ENCODE measurements at places on chromosomes 2 and 18.

GRCh38 chr2:79437433-79438267 lies 75.2 kb upstream of the CTNNA2 start:
- peak; percentile 35 for DNase-seq

GRCh38 chr2:227295806-227296205 lies 29.2 kb upstream of the MFF start:
- DNase-seq: no peak

GRCh38 chr2:17736989-17737388 lies 16.6 kb downstream of the SMC6 start:
- no peak for DNase-seq

GRCh38 chr2:64711252-64711800 lies 57.6 kb upstream of the SERTAD2 start:
- no peak for DNase-seq

- no peak for DNase-seq
These were observed 72.1 kb downstream of the STPG4 start for GRCh38 chr2:47083005-47083404.

- DNase-seq: no peak
These were observed 65.3 kb upstream of the SMIM21 start for GRCh38 chr18:75492852-75493251.

- DNase-seq: no peak
These were observed 61.2 kb downstream of the DCC start for GRCh38 chr18:52401236-52401635.

DNA sequence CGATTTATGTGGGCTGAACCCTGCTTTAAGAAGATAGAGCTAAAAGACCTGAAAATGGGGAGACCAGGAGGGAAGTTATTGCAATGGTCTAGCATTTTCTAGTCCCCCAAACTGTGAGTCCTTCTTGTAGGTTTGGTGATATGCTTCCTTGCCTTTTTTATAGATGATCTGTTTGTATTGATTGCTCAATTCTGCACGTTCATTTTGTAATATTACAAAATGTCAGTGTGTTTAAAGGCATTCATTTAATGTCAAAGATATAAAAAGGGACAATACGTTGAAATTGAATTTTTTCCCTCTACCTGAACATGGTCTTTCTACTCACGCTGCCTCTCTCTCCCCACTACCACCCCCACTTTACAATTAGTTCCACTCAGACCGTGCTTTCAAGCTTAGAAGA lies 5.6 kb upstream of the FIGN start:
- no peak for DNase-seq

DNA sequence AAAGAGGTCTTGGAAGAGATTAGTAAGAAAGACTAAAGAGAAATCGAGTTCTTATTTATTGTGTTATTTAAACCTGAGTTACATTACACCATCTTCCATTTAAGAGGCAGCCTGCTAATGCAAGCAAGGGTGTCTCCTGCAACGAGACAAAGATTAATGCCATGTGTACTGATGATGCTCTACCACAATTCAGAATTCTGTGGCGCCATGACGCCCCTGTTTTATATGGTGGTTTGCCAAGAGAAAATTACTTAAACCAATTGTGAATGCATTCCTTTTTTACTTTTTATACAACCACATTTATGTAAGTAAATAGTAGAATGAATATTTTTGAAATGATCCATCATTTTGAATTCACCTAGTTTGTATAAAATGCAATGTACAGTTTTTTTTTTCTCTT lies 356.1 kb upstream of the ZEB2 start:
- no peak for DNase-seq

- DNase-seq: no peak
These were observed 84.5 kb upstream of the MCFD2 start for GRCh38 chr2:46999857-47000678.

- DNase-seq: no peak
These were observed 40.5 kb downstream of the CROCC2 start for GRCh38 chr2:240946654-240947053.

GRCh38 chr2:6865346-6866274 lies at the start of gene CMPK2:
CMPK2 (minus strand) TSS chr2:6865907; CDS start chr2:6865696, 211 bp downstream.
- DNase-seq: peak; percentile 30

DNA sequence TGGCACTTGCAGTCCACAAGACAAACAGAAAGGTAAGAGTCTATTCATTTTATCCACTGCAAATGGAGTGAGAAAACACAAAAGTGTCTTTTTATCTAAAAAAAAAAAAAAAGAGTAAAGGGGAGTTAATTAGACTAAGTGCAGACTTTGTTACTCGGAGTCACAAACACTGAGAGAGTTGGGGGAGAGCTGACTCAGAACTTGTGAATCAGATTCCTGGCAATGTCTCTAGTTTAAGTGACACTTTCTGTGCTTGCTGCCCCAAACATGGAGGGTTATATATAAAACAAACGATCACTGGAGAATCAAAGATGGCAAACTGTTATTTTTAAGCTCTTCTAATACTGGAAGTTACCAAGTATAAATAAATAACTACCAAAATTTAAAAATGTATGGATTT lies 505.8 kb upstream of the NRP2 start:
- no peak for DNase-seq

- no peak for DNase-seq
These were observed 1.1 kb upstream of the TMEFF2 start for GRCh38 chr2:192195548-192196418.

GRCh38 chr2:238616681-238617080 lies 190.0 kb downstream of the ASB1 start:
- DNase-seq: no peak

GRCh38 chr2:13193900-13194299 lies 477.2 kb downstream of the TRIB2 start:
- no peak for DNase-seq

DNA sequence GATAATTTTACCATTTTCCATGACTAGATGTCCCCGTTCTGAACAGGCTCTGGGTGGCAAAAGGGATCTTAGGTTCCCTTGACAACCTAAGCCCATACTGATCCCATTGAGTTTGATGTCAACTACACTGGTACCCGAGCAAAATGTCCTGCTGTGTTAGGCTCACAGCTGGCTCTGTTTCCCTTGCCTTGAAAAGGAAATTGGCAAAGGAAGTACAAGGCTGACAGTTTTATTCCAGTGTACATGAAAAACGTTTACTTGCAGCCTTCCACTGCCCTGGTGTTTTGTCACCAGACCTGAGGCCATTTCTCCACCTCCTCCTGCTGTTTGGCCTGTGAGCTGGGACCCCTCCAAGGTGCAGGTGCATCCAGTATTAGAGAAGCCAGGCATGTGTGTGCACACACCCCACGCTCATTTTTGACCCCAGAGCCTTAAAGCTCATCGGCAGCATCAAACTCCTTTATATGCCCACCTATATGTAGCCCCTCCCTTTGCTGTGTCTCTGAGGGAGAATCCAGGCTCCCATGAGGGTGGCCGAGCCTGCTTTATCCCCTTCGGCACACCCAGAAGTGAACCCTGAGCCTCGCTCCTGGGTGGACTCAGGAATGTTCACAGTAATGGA lies 171.3 kb downstream of the NDUFA10 start:
- no peak for DNase-seq

GRCh38 chr2:88753833-88754584 lies 62.5 kb downstream of the RPIA start:
- DNase-seq: no peak

- DNase-seq: no peak
These were observed 610.2 kb downstream of the DSC3 start for GRCh38 chr18:30432349-30432748.

DNA sequence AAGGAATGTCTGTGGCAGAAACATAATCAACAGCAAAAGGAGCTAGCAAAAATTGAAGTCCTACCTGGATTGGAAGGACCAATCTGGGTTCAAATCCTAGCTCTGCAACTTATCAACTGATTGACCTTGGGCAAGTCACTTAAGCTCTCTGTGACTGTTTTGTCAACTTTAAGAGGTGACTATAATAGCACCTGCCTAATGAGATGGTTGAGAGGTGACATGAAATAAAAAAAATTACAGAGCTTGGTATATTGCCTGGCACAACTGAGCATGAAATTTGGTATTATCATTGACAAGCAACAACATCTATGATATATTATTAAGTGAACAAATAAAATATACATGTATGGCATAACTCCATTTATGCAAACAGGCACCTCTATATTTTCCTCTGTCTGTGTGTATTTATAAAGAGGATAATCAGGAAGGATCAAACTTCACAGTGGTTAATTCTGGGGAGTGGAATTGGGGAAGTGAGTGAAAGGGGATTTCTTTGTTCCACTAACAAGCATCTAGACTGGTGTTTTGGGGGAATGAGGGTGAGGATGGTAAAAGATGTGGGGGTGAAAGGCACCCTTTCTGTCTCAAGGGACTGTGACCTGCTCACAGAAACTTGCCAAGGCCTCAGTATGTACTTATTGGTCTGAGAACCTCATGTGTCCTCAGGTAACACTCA lies 132.8 kb upstream of the SERTAD2 start:
- no peak for DNase-seq

DNA sequence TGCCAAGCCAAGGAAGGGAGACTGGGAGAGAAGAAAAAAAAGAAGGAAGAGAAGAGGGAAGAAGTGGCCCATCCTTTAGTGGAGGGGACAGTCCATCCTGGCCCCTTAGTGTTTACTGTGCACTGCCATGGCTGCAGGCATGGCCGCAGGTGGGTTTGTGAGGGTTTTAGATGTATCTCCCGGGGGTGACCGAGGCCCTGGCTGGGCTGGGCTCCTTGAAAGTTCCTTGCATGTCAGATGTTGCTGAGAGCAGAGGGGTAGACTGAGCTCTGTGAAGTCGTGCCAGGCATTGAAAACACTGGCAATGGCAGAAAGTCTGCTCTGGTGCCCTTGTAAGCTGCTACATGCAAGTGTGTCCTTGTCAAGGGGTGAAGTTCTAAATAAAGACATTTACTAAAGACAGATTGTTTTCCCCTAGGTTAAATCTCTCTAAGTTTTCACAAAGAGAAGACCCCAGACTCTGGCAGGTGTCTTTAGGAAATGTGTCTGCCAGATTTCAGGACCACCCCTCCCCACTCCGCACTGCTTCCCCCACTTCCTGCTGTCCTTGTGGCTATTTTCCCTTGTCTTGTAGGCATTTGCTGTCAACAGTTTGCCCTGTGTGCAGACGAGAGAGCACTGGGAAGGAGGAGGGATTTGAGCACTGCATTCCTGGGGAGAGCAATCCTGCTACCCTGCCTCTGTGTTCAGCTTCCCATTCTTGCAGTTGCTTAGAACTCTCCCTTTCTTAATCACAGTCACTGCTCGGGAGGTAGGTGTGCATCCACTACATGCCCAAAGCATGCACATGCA lies 68.4 kb downstream of the ACOXL start:
- DNase-seq: no peak

Measured in DMS153 (cell line).